Activated CD4-positive, alpha-beta T cell treated with anti-CD3 and anti-CD28 coated beads, Interleukin-2, amount 50 U/mL, for 48 hours (primary cell): ENCODE measurements at places on chromosomes 13 and 19.

- no peak for DNase-seq
These were observed 316.0 kb downstream of the FOXO1 start for GRCh38 chr13:40350283-40350992.

GRCh38 chr19:35476149-35476548, 14.1 kb downstream of the KRTDAP start:
- DNase-seq: peak; percentile 24

GRCh38 chr19:17339088-17339741, 1.9 kb downstream of the GTPBP3 start:
- peak; percentile 76 for DNase-seq

DNA sequence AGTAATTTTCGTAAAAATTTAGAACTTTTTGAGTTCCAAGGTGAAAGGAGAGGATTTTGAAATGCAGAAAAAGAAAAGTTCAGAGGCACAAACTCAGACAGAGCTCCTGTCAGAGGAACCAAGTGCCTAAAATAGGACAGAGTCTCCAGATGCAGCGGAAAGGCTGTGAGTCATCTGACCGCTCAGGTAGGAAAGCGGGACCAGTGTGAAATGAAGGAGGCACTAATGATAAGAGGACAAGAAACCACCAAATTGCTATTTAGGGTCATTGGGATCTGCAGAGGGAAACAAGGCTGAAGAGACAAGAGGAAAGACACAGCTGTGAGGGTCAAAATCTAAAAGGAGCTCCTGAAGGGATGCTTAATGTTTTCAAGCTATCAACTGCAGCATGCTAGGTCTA, 34.9 kb downstream of the IRS2 start:
- no peak for DNase-seq

DNA sequence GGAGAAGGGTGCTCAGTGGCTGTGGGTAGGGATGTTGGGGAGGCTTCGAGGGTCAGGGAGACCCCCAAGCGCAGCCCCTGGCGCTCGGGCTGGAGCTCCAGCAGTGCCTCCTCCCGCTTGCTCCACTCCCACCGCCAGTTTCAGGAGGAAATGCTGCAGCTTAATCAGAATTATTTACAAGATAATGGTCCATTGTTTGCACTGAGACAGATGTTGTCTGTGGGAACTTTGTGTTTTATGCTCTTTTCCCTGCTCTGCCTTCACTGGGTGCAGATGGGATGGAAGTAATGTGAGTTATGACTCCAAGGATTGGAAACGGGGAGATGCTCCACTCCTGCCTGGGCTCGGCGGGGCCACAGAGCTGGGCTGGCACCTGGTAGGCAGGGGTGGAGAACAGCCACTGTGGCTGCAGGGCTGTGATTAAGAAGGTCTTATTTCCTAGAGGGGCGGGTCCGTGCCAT, 192.4 kb downstream of the ZNF536 start:
- no peak for DNase-seq

- DNase-seq: no peak
These were observed 279.5 kb upstream of the PCDH20 start for GRCh38 chr13:61695147-61695546.

DNA sequence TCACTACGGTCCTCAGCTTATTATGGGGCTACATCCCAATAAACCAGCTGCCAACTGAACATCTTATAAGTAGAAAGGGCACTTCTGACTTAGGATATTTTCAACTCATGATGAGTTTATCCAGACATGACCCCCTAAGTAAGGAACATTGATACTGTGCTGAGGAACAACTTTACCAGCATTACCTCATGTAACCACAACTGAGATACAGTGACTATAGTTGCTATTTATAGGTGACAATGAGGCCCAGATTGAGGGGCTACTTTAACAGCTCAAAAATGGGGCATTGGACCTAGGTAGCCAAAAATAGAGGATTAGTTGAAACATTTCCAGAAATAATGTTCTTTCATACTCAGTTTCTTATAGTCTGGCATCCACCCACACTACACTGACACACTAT, 26.8 kb downstream of the SKA3 start:
- DNase-seq: no peak

DNA sequence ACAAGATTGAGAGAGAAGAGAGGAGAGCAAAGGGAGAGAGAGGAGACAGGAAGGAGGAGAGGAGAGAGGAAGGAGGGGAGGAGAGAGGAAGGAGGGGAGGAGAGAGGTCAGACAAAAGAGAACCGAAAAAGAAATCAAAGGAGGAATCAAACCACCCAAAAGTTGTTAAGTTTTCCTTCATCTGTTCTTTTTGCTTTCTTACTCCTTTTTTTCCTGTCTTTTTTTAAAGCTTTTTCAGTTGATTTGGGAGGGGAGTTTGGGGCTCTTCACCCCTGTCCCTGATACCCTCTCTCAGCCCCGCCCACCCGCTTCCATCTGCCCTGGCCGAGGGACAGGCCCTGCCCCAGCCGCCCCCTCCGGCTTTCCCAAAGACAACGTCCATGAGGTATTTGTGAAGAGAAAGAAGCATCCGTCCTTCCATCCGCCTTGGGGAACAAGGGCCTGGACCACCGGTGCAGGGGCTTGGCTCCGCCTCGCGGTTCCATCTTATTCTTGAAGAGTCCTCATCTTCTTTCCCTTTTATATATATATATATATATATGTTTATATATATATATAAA, 13.3 kb downstream of the ZNF574 start:
- no peak for DNase-seq

DNA sequence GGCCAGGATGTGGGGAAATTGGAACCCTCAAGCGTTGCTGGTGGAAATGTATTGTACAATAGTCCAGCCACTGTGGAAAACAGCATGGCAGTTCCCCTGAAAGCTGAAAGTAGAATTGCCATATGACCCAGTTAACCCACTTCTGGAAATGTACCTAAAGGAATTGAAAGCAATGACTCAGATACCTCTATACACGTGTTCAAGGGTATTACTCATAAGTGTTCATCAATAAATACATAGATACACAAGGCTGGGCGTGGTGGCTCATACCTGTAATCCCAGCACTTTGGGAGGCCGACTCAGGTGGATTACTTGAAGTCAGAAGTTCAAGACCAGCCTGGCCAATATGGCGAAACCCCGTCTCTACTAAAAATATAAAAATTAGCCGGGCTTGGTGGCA, 71.9 kb upstream of the IRS2 start:
- DNase-seq: no peak

DNA sequence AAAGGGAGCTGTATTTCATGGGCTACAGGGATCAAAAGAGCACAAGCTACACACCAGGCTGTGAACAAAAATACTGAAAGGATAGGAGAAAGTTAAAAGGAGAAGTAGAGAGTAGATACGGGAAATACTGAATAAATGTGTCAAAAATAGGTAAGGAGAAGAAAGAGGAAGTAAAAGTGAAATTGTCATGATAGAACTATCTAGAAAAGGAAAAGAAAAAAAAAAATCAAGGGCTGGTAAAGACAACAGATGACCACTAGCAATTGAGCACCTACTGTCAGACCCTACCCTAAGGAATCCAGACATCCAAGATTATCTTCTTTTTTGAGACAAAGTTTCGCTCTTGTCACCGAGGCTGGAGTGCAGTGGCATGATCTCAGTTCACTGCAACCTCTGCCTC, 4.8 kb downstream of the RUBCNL start:
- no peak for DNase-seq

- no peak for DNase-seq
These were observed 239.4 kb downstream of the COL4A1 start for GRCh38 chr13:110067355-110068175.

DNA sequence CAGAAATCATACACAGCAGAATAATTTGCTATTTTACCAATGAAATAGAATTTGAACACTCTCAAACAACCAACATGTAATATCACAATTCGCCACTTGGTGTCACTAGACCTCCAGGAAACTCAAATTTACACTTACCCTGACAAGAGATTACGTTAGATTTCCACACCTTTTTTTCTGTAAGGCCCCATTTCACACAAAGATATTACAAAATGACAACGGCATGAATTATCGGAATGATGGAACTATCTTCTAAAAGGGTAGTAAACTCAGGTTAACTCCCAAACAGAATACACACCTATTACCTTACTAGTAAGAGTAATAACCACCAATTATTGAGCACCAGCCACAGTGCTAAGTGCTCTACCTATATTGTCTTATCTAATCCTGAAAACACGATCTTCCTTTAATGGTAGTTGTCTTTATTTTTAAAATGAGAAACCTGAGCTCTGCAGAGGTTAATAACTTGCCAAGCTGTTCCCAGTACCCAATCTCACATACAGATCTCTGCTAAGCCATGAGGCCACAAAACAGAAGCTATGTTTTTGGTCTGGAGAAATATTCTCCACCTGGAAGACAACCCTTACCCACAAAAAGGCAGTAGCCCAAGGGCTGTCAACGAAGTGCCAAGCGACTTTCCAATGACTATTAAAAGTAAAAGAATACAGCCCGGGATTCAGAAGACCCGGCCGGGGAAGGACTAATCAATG, 152.4 kb downstream of the DCLK1 start:
- DNase-seq: peak; percentile 13

DNA sequence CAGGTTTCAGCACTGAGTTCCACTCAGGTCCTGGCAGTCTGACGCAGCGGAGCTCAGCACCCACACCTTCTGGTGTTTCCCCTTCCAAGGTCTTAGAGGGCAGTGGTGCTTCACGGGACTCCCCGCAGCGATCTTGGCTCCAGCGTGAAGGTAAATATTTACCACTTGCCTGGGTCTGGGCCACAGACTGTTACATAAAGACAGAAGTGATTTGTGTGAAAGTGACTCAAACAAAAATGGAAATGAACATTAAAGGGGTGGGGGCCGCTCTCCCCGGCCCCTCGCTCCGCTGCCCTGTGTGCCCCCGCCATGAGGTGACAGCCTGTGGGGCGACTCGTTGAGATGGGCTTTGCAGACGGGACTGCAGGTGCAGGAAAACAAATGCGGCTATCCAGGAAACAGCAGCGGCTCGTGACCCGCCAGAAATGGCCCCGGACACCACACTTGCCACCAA, 55.0 kb downstream of the GGACT start:
- DNase-seq: no peak

GRCh38 chr13:111183087-111183645, 68.1 kb downstream of the ARHGEF7 start:
- no peak for DNase-seq

DNA sequence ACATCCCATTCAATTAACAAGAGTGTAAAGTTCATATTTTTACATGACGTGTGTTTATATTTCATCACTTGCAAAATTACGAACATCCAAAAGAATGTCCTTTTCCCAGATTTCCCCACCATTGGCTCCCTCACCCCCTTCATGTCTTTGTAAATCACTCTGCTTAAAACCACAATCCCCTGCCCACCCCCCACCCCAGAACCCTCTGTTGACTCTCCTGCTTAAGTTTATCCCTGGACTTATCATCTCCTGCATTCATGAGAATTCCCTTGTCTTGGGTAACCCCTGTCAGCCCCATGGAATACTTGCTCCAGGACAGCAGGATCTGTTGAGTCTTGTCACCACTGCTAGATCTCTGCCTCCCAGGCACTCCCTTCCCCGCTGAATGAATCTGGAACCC, 109.9 kb downstream of the COL4A1 start:
- no peak for DNase-seq

DNA sequence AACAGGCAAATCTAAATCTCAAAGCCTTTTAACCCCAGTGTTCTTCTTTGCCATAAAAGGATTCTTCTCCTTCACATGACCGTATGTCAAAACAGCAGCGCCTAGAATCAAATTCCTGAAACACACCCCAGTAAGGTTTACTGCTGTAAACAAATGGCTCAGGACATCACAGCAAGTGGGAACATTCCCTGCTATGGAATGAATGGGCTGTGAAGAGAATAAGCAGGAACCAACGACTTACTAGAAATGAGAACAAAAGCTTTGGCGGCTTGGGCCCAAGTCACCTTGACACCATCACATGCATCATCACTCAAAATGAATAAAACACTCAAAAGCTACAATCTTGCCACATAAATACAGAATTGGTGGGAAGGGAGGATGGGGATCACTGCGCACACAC, 80.4 kb upstream of the SPATA13 start:
- DNase-seq: no peak

GRCh38 chr19:11479090-11479897, 1.6 kb downstream of the ELAVL3 start:
- peak; percentile 34 for DNase-seq

GRCh38 chr13:101649488-101650126, 197.1 kb downstream of the ITGBL1 start:
- no peak for DNase-seq

GRCh38 chr13:102589301-102589822, 7.4 kb upstream of the TPP2 start:
- DNase-seq: no peak

- DNase-seq: no peak
These were observed 25.4 kb upstream of the SCEL start for GRCh38 chr13:77510156-77510555.

GRCh38 chr19:584240-585001, 5.3 kb upstream of the HCN2 start:
- DNase-seq: peak; percentile 69

DNA sequence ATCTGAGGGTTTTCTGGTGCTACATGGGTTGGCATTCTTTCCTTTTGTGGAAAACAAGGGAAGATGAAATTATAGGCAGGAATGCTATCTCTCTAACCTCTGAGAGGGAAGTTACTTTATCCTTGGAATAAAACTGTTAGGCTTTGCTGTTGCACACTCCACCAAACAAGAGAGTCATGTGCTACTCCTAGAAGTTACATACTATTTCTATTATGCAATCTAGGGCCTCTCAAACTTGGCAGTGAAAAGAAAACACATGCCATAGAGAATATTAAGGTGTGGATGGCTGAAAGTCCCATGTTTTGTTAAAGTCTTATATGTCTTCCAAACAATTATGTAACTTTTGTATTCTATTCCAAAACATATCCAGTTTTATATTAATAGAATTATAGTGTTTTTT, 367.9 kb downstream of the SLC7A1 start:
- no peak for DNase-seq

GRCh38 chr13:50017819-50018218, 2.6 kb downstream of the KCNRG start:
- no peak for DNase-seq

GRCh38 chr13:30256713-30257467, 50.5 kb downstream of the KATNAL1 start:
- DNase-seq: no peak

- no peak for DNase-seq
These were observed 552.1 kb downstream of the DCT start for GRCh38 chr13:93927431-93927830.

DNA sequence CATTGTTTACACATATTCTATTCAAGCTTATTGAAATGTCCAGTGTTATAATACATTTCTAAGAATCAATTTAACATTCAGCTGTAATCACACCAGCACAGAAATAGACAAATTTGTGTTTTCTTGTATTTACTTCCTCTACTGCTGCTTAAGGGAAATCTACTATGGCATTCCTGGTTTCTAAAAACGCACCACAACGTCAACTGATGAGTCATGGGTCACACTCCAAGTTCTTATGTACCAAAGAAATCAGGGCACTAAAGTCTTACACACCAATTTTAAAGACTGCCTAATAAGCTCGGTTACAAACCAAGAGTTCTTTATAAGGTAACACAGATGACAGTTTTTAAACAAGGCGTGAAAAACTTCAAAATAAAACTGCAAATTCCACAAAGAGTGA, 13.2 kb downstream of the LNX2 start:
- DNase-seq: no peak
